ENCODE measurements at places on chromosomes 16 and 17.

DNA sequence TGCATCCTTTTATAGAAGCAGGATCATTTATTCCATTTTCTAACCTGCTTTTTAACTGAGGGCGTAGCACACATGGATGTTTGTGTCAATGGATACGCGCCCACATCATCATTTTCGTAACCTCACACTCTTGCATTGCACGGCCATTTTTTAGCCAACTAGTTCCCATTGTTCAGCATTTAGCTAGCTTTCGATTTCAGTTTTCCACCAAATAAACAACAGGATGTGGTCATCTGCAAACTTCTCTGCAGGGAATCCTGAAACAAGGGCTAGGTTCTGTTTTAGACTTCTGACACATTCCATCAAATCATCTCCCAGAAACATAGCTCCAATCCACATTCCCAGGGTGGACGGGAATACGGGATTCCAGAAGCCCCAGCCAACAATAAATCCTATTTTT, 6.4 kb downstream of the CYB561 start:
- peak; percentile 68 for DNase-seq

DNA sequence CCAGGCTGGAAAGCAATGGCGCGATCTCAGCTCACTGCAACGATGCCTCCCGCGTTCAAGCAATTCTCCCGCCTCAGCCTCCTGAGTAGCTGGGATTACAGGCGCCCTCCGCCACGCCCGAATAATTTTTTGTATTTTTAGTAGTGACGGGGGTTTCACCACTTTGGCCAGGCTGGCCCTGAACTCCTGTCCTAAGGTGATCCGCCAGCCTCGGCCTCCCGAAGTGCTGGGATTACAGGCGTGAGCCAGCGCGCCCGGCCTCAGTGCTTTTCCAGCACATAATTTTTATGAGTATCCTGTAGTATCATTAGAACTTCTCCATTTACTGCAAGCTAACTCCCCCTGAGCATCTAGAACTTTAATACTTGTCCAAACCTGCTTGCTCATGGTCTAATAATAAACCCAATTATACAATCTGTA, 1.8 kb downstream of the UBE2G1 start:
- DNase-seq, result no peak

- DNase-seq, result no peak
Observed at GRCh38 chr17:824378-824777, 42.2 kb downstream of the MRM3 start.

GRCh38 chr16:87461466-87461991, 31.3 kb downstream of the ZCCHC14 start:
- DNase-seq, result no peak

GRCh38 chr16:87203060-87203656, 114.0 kb downstream of the C16orf95 start:
- DNase-seq, result peak; percentile 84

GRCh38 chr16:3118846-3119245, 6.5 kb downstream of the ZNF205 start:
- no peak for DNase-seq

- no peak for DNase-seq
Observed at GRCh38 chr16:10888320-10888937, 11.4 kb downstream of the CIITA start.

DNA sequence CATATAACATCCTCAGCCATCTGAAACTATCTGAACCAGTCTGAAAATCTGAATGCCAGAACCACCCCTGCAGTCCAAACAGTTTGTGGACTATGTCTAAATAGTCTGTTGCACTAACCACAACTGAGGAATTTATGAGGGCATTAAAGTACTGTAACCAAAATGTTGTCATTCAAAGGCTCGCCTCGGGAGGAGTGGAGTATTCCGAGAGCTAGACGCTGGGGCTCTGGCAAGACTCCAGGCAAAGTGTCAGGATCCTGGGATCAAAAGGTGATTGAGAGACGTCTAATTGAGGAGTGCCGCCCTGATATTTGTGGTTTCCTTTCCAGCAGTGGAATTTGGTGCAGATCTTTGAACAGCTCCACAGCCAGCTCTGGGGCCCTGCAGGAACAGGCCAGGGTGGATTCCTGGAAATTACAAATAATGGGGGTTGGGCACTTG, 142.9 kb upstream of the MYOCD start:
- DNase-seq, result no peak

DNA sequence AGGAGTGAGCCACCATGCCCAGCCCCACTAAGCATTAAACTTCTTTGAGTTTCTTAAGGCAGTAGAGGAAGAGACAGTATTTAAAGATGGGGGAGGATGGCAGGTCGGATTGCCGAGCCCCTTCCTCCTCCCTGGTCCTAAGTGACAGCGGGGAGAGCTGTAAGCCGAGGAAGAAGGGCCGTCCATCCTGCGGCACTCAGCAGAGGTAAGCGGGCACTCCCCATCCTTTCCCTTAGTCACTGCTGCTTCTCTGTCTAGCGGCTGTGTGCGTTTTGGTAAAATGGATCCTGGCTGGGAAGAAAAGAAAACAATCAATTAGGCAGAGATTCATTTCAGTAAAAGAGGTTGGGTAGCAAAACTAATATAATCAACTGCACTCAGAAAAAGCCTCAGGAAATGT, 13.9 kb downstream of the DNAAF1 start:
- no peak for DNase-seq

DNA sequence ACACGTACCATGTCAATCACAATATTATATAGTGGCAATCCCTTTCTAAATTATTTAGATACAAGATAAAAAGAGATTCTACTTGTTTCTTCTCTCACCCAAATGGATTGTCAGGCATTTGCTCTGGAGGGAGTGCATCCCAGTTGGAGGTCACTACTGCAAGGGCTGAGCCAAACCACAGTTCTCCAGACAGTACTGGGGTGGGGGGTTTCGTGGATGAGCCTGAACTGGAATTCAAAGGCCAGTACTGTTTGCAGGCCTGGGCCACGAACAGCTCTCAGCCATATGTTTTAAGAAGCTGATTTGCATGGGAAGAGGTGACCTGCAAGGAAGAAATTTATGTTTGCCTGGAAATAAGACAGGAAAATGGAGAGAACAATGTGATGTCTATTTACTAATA, 314.9 kb downstream of the PMP22 start:
- no peak for DNase-seq

DNA sequence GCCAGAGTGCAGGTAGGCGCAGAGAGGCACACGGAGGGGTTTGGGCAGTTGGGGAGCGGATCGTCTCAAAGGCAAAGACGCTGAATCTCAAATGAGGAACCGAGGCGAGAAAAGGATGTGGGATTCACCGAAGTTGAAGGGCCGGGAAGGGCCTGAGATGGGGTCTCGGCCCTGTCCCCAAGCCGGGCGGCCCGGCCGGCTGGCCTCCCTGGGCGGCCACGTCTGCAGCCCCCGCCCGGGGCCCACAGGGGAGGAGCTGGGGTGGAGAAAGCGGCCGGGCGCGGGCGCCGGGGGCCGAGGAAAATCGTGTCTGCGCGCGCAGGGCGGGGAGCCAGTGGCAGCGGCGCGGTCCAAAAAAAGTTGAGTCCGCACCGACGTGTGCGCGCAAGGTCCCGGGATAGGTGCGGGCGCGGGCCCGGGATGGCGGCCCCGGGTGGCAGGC, 458 bp downstream of the SLC12A4 start:
- peak; percentile 61 for DNase-seq

DNA sequence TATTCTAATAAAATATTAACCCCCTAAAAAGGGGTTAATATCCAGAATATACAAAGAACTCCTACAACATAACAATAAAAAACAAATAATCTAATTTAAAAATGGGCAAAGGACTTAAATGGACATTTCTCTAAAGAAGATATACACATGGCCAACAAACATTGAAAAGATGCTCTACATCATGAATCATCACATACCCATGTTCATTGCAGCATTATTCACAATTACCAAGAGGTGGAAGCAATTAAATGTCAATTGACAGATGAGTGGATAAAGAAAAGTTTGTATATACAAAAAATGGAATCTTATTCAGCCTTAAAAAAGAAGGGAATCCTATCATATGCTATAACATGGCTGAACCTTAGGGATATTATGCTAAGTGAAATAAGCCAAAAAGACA, 36.8 kb downstream of the CPD start:
- no peak for DNase-seq

All from NB4 (cell line).